ENCODE measurements at places on chromosomes 3 and 15.
A peak's percentile ranks its signal among the peaks of the same experiment; 100 is the strongest.

DNA sequence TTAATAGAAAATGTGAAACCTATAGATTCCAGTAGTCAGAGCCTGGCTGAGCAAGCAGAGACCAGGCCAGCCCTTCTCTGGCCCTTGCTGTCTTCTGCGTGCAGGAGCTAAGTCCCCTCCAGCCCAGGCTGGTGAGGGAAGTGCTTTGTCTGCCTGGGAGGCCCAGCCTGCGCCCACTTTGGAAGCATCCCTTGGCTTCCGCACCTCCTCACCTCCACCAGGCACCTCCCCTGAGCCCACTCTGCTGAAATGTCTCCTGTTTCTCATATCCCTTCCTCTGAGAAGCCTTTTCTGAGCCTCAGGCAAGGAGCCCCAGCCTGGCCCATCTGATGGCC, 45.3 kb downstream of the ALDH1L1 start:
- no peak for DNase-seq

DNA sequence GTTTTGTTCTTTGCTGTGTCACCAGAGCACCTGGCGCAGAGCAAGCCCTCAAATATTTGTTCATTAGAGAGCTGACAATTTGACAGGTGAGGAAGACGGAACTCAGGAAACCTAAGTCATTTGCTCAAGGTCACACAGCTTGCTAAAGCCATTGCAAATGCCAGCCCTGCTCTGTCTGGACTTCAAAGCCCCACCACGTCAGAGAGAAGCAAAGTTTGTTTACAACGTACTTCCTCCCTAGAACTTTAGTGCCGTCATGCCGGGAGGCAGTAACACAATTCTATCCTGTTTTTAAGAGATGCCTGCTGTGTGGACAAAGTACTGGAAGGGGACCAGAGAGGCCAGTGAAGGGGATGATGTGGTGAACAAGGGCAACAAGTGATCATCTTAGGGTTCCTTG, 216.6 kb upstream of the PRICKLE2 start:
- no peak for DNase-seq

DNA sequence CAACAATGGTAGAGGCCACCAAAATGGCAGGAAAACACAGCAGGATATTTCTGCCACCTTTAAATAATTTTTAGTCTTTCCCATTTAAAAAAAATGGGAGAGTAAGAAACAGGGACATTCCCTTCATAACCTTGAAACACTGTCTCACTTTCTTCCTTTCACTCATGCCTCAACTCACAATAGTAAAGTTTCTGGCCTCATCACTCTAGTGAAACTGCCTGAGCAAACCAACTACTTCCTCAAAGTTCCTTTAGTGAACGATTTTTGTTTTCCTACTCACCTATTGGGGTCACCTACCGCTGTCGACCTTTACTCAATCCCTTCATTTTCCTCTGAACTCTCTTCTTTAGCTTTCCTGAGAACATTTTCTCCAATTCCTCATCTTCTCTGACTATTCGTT, 33.0 kb downstream of the SHC4 start:
- DNase-seq = no peak

- no peak for DNase-seq
These were observed 3.2 kb downstream of the ALAS1 start for GRCh38 chr3:52200981-52201679.

DNA sequence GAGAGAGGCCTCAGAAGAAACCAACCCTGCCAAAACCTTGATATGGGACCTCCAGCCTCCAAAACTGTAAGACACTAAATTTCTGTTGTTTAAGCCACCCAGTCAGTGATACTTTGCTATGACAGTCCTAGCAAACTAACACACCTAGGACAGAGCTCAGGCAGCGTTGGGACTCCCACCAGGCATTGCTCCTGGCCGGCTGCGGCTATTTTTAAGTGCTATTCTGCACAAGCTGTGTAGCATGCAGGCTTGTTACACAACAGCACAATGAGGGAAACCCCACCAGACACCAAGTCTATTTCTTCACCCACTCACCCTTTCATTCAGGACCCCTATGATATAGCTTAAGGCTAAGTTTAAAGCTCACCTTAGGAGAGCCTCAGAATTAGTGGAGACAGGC, 47.0 kb upstream of the GNB5 start:
- DNase-seq = no peak

- no peak for DNase-seq
These were observed 41.9 kb downstream of the NIPA2 start for GRCh38 chr15:22880068-22880980.

- peak; percentile 31 for DNase-seq
These were observed 712 bp downstream of the RTF1 start for GRCh38 chr15:41417418-41418195.

GRCh38 chr3:1172644-1173043, 79.8 kb downstream of the CNTN6 start:
- DNase-seq = no peak
